T-helper 2 cell treated with Interferon-gamma antibody and Interleukin-4, amounts not matched to agents 100 ng/mL and 5 ng/mL, for 36 hours (primary cell): ENCODE measurements at places on chromosomes 11 and 22. TPM values are rescaled to one million over a fixed set of nuclear protein-coding genes. Genes with fewer than 3 reads are reported as not detected.

Gene SNX32
- 1.0 and 1.6 TPM in 2 replicates for total RNA-seq

Gene HTR3B
- not detected in 2 replicates for total RNA-seq

Gene OMP
- total RNA-seq = not detected in 2 replicates

Gene LMO2
- total RNA-seq = 0.16 TPM in 1 of 2 replicates, not detected in the other

Gene IL10RA
- total RNA-seq = 348 and 364 TPM in 2 replicates

Gene SYT7
- not detected in 2 replicates for total RNA-seq

Gene APOBEC3H
- 19.3 and 20.0 TPM in 2 replicates for total RNA-seq

Gene OR10D3
- not detected in 2 replicates for total RNA-seq

Gene ZNF214
- total RNA-seq = not detected in 2 replicates

Gene MUC2
- not detected in 2 replicates for total RNA-seq

Gene MFRP
- total RNA-seq = not detected in 2 replicates

Gene LAYN
- total RNA-seq = 1.1 and 1.3 TPM in 2 replicates

Gene TMEM45B
- total RNA-seq = 0.36 and 0.43 TPM in 2 replicates

Gene OR2AT4
- total RNA-seq = not detected in 2 replicates

Gene MYRF
- 1.2 and 1.3 TPM in 2 replicates for total RNA-seq

Gene OR52I1
- not detected in 2 replicates for total RNA-seq

Gene KRTAP5-9
- 0.18 and 0.39 TPM in 2 replicates for total RNA-seq

Gene C11orf42
- not detected in 2 replicates for total RNA-seq

Gene CCDC87
- 0.07 and 0.11 TPM in 2 replicates for total RNA-seq

Gene RFPL3
- total RNA-seq = not detected in 2 replicates

Gene ART1
- not detected in 2 replicates for total RNA-seq

Gene DEFB131B
- total RNA-seq = not detected in 2 replicates

Gene NXPE4
- not detected in 2 replicates for total RNA-seq

Gene C11orf86
- not detected in 2 replicates for total RNA-seq

Gene OR4D9
- not detected in 2 replicates for total RNA-seq

Gene PNPLA5
- not detected in 2 replicates for total RNA-seq

Gene ST14
- not detected in 2 replicates for total RNA-seq

Gene IFITM10
- total RNA-seq = 0.66 and 0.68 TPM in 2 replicates

Gene LIPT2
- 2.6 and 2.7 TPM in 2 replicates for total RNA-seq

Gene FREY1
- total RNA-seq = 2.4 and 4.4 TPM in 2 replicates

Gene RRP7A
- total RNA-seq = 76.9 and 81.2 TPM in 2 replicates

Gene SCGB1D2
- not detected in 2 replicates for total RNA-seq

Gene OR2AG2
- 0.18 and 0.25 TPM in 2 replicates for total RNA-seq

Gene PHF21B
- total RNA-seq = not detected in 2 replicates

Gene DERL3
- total RNA-seq = 12.5 and 15.0 TPM in 2 replicates

Gene PTGDR2
- 31.5 and 32.7 TPM in 2 replicates for total RNA-seq

Gene FOSL1
- 3.7 and 4.5 TPM in 2 replicates for total RNA-seq

Gene ASPHD2
- 13.7 and 14.1 TPM in 2 replicates for total RNA-seq

Gene FGF3
- total RNA-seq = not detected in 2 replicates

Gene OR8G1
- total RNA-seq = not detected in 2 replicates

Gene C11orf87
- total RNA-seq = not detected in 2 replicates

Gene GUCY1A2
- total RNA-seq = 0.02 and 0.05 TPM in 2 replicates

Gene KCNJ11
- 1.5 and 2.0 TPM in 2 replicates for total RNA-seq

Gene ANO3
- not detected in 2 replicates for total RNA-seq

Gene CPT1A
- 56.1 and 57.4 TPM in 2 replicates for total RNA-seq

Gene ADAMTS8
- not detected in 2 replicates for total RNA-seq

Gene CHADL
- 0.20 and 0.50 TPM in 2 replicates for total RNA-seq

Gene TUBA8
- 2.1 and 2.3 TPM in 2 replicates for total RNA-seq

Gene EXPH5
- total RNA-seq = 0.84 and 0.89 TPM in 2 replicates

Gene OR8D4
- not detected in 2 replicates for total RNA-seq

Gene MYEOV
- total RNA-seq = not detected in 2 replicates

Gene SAA4
- not detected in 2 replicates for total RNA-seq

Gene VWCE
- 2.9 and 3.8 TPM in 2 replicates for total RNA-seq

Gene NAALAD2
- total RNA-seq = not detected in 2 replicates
